ENCODE measurements at places on chromosomes 3 and 15. TPM values are rescaled to one million over a fixed set of nuclear protein-coding genes. Genes with fewer than 3 reads are reported as not detected.

DNA sequence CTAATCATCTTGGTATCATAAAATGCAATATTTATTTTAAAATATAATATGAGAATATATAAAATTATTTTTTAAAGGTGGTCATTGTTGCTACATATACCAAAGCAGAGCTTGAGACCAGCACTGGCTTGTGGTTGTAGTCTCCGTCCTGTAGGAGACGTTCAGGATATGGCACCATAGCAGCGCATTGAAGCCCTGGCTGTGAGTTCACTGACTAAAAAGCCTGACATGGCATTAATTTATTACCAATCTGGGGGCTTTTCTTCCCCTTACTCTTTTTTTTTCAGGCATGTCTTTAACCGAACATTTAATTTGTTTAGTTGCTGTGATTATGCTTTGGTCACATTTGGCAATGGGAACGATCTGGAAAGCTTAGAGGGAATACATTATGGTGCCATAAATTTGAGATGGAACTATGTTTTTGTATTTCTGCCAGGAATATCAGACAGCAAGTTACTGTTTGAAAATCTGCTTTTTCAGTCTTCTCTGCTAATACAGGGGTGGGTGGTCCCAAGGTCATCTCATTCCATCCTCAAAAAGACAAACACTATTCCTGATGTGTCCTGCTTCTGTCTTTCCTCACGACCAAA lies 108.5 kb downstream of the ZIC4 start:
- DNase-seq = no peak

DNA sequence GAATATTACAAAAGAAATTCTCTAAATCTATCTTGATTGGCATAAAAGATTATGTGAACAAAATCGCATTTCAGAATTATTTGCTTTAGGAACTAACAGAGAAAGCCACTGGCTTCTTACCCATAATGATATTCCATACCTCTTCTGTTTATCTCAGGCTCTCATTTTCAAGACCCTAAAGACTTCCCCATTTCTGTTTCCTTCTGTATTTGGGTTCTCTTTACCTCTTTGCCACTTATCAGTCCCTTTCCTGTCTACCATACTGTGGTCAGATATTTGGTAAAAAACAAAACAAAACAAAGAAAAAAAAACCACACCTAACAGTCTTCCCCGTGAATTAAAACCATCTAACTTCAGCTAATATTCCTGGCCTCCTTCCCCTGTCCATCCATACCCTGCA lies 108.5 kb downstream of the LRRC28 start:
- DNase-seq = no peak

The SENP7 gene
- 18.0 TPM for total RNA-seq

- no peak for DNase-seq
Observed at GRCh38 chr3:116950301-116951055, 240.9 kb downstream of the TUSC7 start.

- DNase-seq = no peak
Observed at GRCh38 chr3:197874653-197875052, 75.3 kb upstream of the RPL35A start.
